ENCODE measurements at places on chromosomes 1 and 21.

DNA sequence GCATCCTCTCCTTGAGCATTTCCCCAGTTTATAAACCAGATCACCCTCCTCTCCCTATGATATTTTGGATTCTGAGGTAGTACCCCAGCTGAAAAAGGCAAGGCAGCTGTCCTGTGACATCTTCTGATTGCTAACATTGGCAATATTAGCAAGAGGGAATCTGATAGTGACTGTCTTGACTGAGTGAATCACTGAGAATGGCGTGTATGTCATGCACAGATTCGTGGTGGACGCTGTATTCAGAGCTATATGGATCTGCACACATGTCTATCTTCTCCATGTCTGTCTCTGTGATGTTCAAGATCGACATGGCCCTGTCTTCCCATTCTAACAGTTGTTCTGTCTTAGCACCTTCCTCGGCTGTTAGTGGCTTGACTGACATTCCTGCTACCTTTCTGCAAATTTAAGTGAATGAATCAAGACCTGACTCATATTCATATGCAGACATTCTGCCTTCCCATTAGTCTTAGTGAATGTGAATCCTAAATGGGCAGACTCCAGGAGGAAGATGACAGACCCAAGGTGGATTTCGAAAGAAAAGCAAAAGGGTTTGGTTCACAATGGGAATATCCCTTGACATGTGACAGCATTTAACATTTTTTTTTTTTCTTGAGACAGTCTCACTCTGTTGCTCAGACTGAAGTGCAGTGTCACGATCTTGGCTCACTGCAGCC, 97.7 kb downstream of the PGBD5 start:
- DNase-seq, result no peak

DNA sequence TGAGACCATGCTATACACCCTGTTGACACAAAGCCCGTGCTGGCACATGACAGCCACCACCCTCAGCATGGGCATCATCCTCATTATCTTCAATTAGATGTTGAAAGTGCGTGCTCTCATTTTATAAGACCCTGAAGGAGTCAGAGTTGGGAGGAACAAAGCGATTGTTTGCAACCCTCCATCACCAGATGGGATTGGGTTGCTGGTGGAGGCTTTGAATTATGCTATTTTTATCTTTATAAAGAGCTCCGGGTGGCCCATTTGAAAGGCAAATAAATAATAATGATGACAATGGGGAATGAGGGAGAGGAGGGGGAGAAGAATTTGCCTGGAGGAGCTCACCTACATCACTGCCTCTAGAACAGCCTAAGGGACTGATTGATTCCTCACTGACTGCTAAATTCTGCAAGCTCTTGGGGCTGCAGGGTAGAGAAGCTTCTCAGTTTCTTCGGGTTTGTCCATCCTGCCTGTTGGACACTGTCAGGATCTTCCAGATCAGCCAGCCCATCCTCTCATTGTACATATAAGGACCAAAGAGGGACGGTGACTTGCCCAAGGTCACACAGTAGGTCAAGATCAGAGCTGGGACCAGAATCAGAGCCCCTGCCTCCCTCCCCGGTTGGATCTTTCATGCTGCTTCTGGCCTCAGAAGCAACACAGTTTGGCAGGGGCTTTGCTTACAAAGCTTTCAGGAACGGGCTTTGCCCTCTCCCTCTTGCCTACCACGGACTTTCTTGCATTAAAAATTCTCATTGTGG, 130.9 kb upstream of the ZBTB40 start:
- no peak for DNase-seq

GRCh38 chr1:202624781-202625108, 85.5 kb downstream of the SYT2 start:
- no peak for DNase-seq

DNA sequence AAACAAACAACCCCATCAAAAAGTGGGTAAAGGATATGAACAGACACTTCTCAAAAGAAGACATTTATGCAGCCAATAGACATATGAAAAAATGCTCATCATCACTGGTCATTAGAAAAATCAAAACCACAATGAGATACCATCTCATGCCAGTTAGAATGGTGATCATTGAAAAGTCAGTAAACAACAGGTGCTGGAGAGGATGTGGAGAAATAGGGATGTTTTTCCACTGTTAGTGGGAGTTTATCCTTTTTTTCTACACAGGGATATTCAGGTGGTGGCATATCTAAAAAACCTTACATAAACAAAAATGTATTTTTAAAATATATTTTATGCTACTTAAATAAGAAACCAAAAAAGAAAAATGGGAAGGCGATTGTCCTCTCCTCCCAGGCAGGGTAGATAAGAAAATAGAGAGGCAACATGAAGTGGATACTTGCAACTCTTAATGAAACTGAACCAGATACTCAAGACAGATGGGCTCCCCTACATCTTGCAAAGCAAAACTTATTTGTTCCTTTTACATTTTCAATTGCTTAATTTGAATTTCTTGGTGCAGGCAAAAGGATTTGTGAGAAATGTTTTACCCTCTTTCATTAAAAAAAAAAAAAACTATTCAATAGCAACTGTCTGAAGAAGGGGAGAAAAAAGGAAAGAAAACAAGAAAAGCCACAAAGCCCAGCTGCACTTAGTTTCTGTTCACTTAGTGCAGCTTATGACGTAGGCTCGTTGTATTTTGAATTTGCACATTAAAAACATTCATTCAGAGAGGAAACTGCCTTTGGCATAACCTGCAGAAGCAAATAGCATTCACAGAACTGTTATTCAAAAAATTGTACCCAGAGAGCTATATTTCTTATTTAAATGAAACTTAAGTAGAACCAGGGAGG, 36.9 kb upstream of the RGS1 start:
- DNase-seq, result no peak

GRCh38 chr21:45836694-45837670, 144.6 kb upstream of the COL6A1 start:
- DNase-seq, result no peak

DNA sequence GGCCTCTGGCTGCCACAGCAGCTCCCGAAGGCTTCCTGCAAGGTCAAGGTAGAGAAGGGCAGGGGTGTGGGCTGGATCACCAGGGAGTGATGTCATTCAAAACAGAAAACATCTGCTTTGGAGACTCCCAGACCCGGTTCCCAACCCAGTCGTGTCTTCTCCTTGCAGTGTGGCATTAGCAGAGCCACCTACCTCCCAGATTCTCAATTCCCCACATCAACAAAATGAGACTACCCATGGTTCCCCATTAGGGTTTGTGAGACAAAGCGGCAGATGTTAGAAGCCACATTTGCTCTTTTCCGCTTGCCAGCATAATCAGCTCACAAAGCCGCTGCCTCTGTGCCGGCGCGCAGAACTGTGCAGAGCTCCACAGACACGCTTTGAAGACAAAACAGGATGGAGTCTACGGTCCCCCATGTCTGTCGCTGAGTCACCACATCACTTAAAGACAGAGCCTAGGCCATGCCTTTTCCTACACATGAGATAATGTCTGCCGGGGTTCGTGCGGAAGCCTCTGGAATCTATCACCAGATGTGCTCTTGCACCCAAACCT, 12.5 kb downstream of the KIF17 start:
- no peak for DNase-seq

- no peak for DNase-seq
Observed at GRCh38 chr1:94418664-94419655, 771 bp downstream of the ABCD3 start.

DNA sequence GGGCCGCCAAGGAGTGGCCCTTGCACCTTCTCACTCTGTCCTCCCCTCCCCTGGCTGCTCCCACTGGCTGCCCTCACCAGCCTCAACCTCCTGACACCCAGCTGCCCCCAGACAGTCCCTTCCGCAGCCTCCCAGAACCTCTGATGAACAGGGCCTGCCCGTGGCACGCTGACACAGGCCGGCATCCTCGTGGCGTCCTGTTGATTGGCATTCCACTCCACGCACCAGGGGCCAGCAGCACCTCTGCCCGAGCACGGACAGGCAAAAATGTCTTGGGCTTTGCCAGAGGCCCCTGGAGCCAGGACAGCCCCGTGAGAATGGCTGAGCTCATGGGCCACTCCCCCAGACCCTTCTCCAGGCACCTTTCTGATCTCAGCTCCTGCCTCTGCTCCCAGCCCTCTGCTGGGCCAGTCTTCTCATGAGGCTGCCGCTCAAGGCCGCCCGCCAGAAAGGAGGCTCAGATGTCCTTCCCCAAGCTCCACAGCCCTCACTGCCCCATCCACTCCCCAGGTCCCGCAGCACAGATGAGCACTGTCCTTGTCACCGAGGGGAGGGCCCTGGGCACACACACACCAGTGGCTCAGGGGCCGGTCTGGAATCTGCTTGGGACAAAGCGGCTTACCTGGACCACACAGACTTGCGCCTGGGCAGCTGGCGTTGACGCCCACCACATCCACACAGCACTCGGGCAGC, 15.8 kb upstream of the RNF223 start:
- no peak for DNase-seq

DNA sequence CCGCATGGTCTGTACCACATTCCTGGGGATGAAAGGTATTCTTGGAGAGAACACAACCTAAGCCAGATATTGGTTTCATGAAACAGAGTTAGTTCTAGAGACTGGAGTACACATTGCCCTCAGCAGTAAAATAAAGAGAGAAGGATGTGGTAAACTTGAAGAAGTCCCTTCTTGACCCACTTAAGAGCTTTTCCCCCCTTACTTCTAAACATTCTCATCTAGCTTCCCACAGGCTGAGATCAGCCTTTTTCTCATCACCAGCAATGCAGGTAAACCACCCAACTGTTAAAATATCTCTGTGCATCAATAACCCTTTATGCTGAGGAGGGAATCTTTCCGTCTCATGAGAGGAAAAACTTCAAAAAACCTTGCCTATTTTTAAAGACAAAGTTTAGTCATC, 62.6 kb downstream of the SUSD4 start:
- DNase-seq, result no peak

DNA sequence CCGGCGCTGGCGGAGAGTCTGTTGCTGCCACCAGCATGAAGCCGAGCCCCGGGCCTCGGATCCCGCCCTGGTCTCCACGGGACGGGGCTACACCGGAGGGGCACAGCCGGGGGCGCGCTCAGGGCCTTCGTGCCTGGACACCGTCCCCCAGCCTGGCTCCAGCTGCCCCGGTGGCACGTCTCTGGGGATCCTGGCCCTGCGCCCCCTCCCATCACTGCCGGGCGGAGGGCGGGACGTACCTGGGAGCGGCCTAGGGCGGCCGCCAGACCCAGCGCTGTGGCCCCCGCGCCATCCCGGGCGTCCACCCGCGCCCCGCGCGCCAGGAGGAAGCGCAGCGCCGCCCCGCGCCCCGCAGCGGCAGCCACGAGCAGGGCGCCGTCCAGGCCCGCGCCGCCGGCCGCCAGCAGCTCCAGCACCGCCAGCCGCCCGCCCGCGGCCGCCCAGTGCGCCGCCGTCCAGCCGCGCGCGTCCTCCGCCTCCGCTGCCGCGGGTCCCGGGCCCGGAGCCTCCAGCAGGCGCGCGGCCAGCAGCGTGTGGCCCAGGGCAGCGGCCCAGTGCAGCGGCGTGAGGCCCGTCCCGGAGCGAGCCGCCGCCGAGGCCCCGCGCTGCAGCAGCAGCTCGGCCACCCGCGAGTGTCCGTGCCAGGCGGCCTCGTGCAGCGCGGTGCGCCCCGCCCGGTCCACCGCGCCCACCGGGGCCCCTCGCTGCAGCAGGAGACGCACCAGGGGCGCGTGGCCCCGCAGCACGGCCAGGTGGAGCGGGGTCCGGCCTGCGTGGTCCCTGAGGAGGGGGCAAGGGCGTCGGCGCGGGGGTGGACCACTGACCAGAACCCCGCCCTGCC, 1.0 kb downstream of the ANKRD65 start:
- DNase-seq, result no peak

GRCh38 chr1:224534731-224535130, 81.4 kb upstream of the CNIH3 start:
- no peak for DNase-seq

GRCh38 chr1:110057963-110058518, 12.4 kb downstream of the ALX3 start:
- DNase-seq, result no peak

GRCh38 chr1:195326325-195326724, 1281.9 kb downstream of the KCNT2 start:
- DNase-seq, result no peak

All from stimulated activated CD8-positive, alpha-beta memory T cell treated with anti-CD3 and anti-CD28 coated beads, Interleukin-15, amount 100 ng/mL, for 1 hour (primary cell).